ENCODE measurements at places on chromosomes 7 and 10.

GRCh38 chr10:458421-458851 lies 231.0 kb downstream of the DIP2C start:
- no peak for DNase-seq

GRCh38 chr7:119270644-119271043 lies 1002.3 kb upstream of the KCND2 start:
- DNase-seq: no peak

- no peak for DNase-seq
Observed at GRCh38 chr7:151115121-151115835, 29.0 kb downstream of the AGAP3 start.

- DNase-seq: peak; percentile 24
Observed at GRCh38 chr7:124784879-124785818, 19.6 kb upstream of the GPR37 start.

DNA sequence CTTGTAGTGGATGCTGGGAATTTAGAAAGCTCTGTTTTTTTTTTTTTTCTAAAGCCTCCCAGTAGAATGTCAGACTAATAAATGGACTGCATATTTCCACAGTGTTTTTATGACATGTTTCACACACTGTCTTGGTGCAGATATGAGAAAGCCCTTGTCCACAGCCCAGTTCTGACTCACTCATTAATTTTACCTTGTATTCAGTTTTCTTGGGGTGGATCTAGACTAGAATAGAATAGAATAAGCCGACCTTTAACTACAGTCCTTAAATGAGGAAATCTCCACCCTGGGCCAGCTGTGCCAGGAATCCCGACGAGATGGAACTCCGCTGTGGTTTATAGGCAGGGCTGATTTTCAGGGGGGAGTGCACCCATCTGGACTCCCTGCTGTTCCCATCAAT lies 274.7 kb downstream of the NRG3 start:
- DNase-seq: no peak

DNA sequence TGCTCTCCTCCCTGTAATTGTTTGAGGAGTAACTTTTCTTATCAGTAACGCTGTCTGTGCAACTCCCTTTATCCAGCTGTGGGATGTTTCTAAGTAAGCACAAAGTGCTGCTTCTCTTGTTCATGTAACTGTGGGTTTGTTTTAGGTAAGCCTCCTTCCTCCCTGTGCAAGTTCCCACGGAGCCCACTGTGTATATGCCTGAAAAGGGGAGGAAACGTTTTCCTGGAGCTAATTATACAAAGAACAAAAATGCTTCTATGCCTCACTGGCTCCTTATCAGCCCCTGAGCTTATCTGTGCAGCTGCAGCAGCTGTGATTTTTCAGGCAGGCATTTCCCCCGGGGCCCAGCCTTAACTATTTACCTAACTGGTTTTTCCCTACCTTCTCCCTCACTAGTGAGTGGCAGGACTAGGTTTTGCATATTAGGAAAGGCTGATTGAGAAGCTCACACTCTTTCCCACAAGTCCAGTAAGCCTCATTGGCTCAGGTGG lies 593.4 kb upstream of the GHITM start:
- no peak for DNase-seq

DNA sequence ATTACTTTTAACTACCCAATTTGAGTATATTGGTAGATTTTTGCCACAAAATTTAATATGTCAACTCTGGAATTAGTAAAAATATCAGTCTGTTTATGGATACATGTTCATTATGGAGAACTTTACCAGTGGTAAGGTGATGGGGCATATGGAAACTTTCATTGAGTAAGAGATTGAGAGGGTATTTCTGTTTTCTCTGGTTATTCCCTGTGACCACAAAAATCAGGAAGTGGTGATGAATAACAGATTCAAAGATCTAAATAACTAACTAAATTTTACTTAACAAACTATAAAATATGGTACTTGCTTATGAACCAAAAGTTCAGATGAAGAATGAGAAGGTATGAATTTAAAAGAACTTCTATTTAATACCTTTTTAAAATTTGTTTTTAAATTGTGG lies 22.1 kb upstream of the STEAP4 start:
- DNase-seq: no peak

DNA sequence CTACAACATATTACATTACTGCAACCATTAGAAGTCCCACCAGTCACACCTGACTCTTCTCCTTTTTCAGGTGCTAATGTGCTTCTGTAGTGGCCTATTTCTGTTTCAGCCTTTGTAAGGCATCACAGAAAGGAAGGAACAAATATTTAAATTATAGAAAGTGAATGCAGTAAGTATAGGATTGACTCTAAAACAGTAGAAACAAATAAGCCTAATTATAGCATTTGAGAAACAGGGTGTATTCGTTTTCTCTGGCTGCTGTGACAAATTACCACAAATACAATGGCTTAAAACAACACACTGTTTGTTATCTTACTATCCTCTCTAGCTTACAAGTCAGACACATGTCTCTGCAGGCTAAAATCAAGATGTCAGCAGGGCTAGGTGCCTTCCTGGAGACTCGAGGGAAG lies 69.4 kb downstream of the CCSER2 start:
- no peak for DNase-seq

- no peak for DNase-seq
Observed at GRCh38 chr10:89369156-89370105, 8.4 kb upstream of the IFIT1B start.

- no peak for DNase-seq
Observed at GRCh38 chr7:116464375-116464774, 35.2 kb upstream of the CAV2 start.

DNA sequence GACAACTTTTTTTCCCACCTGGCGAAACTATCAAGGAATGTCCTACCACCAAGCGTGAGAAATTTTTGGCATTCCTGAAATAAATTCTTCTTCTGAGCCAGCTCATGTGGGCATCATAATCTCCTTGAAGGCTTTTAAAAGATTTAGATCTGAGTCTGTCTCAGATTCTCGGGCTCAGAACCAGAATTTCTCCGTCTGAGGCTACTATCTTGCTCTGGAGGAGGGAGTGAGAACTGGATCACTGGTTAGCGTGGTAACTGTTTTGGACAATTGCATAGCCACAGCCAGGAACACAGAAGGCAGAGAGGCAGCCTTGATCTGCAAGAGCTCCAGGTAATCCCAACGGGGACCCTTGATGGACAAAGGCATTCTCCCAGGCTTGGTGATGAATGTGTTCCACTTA lies 1.0 kb upstream of the PLAC9 start:
- no peak for DNase-seq

DNA sequence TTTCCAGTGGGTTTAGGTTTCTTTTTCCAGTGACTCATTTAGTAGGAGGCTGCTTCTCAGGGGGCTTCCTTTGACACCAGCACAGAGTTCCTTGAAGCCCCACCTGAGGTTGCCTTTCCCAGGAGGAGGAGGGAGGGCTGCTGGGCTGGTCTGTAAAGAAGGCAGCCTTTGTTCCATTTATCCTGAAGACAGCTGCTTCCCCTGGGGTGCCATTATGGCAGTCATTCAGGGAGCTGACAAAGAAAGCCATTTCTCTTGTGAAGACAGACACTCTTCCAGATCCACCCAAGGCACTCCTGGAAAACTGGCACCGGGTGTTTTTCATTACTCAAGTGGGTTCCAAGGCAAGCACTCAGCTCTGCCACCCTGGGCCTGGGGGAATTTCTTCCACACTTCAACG lies 54.0 kb downstream of the MTURN start:
- DNase-seq: no peak

- no peak for DNase-seq
Observed at GRCh38 chr7:126227055-126227454, 1025.7 kb downstream of the GRM8 start.

DNA sequence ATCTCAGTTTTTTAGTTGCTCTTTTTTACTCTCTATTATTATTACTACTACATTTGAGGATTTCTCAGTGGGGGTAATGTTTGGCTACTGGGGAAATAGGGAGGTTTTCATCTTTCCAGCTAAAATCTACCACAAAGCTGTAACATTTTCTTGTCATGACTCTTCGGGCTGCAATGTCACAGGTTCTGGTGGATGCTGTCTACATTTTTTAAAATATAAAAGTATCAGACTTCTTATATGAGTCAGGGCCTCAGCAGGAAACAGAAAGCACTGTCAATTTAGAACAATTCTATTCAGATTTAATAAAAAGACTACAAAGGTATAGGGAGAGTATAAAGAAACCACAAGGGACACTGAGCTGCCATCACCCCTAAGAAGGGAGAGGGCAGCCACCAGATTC lies 61.6 kb downstream of the DNAJC12 start:
- DNase-seq: no peak

DNA sequence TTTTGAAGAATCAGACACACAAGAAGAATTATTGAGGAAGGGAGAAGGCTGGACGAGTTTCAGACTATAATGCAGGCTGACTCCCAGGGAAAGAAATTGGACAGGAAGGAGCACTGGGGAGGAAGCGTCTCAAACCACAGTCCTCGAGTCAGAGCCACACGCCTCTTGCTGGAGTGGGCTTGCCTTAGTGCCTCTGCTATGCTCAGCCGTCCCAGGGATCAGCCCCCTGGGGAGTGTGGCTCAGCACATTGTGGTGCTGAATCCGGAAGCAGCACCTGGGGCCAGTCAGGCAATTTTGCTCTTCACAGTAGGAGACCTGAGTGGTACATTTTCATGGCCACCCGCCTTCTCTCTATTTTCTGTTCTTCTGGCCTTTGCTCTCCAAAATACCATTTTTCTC lies 67.4 kb upstream of the SLC35G1 start:
- no peak for DNase-seq

DNA sequence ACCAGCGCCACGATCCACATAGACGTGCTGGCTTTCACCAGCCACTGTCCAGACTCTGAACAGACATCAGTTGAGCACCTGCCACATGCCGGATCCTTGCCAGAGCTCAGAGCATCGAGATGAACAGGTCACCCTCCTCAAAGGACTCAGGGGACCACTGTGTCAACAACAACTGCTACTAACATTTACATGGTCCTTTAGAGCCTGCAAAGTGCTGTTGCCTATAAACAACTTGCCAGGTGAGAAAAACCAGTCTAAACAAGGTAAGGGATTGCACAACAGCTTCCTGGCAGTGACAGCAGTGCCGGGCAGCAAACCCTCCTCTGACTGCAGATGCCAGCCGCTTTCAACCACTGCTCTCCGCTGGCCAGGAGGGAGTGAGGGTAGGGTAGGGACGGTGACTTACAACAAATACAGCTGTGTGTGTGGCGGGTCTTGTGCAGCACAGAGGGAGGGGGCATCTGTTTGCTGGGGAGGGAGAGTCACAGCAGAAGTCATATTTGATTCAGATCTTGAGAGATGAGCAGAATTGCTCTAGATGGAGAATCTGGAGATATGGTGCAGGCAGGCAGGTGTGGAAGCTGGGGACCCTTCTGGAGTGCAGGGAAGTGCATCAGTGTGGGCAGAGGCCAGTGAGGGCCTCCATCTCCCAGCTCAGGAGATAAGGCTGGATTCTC lies 32.8 kb upstream of the RHEB start:
- no peak for DNase-seq

DNA sequence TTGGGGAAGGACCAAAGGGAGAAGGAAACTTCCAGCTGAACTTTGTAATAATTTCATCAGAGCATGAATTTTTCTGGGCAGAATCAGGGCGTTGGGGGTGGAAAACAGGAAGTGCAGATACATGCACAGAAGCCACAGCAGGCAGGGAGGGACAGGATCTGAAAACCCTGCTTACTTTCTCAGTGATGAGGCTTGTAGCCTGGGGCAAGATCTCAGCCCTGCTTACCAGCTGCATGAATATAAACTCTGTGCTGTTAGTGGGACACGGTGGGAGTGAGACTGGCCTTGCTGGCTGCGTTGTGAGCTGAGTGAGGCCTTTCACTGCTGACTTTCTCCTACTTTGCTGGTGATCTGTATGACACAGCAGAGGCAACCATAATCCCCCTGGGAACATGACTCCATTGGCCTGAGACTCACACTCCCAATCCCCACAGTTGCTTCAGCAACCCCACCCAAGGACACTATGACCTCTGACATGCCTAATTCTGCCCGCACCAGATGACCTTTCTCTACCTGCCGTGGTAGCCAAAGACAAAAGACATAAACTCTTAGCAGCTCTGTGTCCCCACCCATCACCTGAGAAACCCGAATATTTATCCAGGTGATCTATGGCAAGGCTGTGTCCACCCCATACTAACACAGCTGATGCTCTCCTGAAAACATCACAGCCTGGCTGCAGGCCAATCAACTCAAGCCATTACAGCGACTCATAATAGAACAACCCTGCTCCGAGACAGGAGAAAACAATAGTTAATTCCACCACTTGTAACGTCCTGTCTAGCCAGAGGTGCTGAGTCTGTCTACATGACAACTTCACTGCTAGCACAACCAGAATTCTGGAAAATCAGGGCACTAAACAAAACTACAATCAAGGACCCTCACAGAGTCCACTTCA lies 190.7 kb upstream of the CHRM2 start:
- no peak for DNase-seq

- no peak for DNase-seq
Observed at GRCh38 chr10:85649461-85649860, 717.1 kb downstream of the GRID1 start.
